ENCODE measurements at places on chromosomes 1 and 21.

GRCh38 chr1:36944883-36945282 lies 89.4 kb downstream of the GRIK3 start:
- DNase-seq, result no peak

- no peak for DNase-seq
Measured at GRCh38 chr1:30323352-30323751, 400.0 kb downstream of the MATN1 start.

- no peak for DNase-seq
Measured at GRCh38 chr1:22074803-22075202, 22.3 kb downstream of the CDC42 start.

GRCh38 chr1:26155370-26156284 lies 3.3 kb upstream of the FAM110D start:
- no peak for DNase-seq

DNA sequence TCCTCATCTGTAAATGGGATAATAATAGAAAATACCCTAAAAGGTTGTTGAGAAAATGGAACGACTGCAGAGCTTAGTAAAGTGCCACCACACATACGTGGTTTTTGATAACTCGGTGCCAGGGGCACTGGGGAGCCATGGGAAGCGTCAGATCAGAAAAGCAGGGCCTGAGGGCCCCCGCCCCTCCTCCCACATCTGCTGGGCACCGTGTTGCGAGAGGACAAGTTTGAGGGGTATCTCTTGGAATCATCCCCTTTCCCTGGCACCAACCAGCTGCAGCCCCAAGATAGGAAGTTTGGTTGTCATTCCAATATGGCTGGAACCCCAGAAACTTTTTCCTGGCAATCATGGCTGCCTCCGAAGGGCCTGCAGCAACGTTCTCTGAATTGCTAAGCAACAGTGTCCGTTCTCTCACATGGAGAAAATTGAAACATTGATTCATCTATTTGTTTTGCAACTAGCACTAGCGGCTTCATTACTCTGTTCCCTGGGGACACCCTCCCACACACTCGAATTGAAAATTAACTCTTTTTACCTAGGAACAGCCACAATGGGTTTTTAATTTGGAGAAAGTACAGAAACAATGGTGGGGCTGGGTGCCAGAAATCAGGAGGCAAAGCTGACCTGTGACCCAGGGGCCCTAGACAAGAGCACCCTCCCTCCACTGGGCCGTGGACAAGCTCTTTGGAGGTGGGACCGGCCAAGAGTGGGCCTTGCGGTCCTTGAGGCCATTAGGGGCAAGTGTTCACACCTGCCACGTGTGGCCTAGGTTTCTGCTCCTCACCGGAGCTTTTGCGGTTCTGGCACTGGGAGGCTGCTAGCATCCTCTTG lies 190.0 kb upstream of the VAMP3 start:
- DNase-seq, result no peak
